ENCODE measurements at places on chromosomes 3 and 15. TPM values are rescaled to one million over a fixed set of nuclear protein-coding genes. Genes with fewer than 3 reads are reported as not detected.

GRCh38 chr15:52496776-52497470, 31.8 kb downstream of the MYO5A start:
- DNase-seq, result no peak

GRCh38 chr3:156418428-156418827, 136.5 kb downstream of the SSR3 start:
- no peak for DNase-seq

DNA sequence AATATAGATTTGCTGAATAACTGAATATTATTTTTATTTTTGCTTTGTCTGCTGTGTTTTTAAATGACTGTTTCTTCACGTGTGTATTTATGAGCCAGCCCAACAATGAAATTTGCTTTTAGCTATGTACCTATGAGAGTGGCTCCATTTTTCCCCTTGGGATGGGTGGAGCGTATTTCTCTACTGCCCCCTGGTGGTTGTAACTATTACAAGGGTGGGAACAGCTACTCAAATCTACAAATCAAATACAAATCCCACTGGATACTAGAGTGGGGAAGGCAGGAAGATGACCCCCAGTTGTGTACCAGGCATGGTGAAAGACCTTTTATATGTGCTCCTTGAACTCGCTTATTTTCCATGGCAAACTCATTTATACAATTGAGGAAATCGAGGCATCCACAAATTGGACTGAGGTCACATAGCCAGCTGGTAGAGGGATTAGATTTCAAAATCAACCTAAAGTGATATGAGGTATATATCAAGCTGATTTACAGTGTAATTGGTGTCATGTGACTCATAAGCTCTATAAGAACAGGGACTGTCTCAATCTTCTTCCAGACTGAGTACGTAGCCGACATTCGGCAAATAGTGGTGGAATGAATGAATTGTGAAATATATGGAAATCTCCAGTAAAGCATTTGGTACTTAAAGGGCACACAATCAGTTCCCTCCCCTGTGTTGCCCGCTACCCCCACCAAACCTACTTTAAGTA, 69.5 kb upstream of the VEPH1 start:
- peak; percentile 4 for DNase-seq

DNA sequence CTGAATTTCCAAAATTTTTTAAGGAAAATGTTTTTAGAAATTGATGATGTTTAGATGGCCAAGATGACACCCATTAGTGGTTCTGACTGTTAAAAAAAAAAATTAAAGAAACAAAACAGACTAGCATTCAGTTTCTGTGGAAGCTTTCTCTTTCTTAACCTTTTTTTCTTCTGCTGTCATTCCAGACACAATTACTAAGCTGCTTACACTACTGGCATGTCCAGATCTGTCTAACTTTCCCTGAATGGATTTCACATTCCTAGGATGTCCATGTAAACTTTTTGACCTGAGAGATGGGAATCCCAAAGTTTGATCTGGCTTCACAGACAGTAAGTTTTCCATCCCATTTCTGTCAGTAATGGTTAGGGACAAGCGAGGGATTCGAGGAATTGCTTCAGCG, 10.3 kb upstream of the MTMR10 start:
- DNase-seq, result no peak

DNA sequence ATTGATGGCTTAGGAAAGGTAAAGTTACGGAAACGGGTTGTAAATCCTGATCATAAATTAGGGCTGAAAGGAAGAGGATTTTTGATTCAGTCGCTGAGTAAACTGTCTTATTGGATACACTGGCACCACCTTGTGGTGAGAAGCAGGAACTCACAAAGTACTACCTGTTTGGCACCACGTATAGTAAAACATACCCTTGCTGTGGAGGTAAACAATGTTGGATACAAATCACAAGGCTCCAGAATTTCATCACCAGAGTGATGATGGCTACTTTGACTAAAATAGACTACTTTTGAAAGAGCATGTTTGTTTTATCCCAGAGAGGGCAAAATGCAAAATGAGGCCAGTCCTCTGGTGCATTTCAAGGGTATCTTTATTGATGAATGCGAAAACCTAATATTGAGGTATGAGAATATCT, 216.9 kb downstream of the IGSF11 start:
- peak; percentile 94 for DNase-seq

HCN4 gene
- total RNA-seq, result 1.2 TPM

DNA sequence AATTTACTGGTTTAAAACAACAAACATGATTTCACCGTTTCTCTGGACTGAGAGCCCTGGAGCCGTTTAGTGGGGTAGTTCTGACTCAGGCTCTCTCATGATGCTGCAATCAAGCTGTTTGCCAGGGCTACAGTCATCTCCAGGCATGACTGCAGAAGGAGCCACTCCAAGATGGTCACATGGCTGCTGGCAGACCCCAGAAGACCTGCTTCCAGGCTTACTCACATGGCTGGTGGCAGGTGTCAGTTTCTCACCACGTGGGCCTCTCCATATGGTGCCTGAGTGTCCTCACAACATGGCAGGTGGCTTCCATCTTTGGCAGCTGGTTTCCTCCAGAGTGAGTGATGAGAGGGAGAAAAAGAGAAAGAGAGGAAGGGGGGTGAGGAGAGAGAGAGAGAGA, 378.3 kb upstream of the RGMA start:
- DNase-seq, result peak; percentile 58

DNA sequence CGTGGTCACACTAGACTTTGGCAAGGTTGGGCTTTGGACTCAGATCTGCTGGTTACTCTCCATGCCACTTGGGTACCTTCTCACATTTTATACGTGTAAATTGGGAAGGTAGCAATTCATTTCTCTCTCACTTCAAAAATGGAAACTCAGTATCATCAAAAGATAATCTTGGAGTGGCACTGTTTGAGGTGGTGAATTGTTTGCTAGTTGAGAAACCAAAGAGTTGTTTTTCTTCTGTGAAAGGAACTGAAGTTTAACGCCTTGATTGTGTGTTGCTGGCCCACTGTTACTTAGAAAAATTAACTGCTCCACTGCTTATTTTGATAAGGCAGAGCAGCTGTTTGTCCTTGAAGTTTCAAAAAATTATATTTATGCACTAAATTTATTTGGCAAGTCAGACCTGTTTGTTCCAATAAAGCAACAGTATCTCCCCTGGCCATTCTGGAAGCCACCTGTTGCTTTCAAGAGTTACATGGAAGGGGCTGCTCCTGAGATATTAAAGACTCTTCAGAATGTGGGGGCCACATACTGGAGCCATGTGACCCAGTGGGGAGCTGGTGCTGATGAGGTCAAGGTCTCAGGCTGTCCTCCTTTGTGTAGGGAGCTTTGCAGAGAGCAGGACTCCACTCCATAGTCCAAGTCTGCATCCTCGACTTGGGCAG, 16.2 kb downstream of the PLCL2 start:
- no peak for DNase-seq

SLC51A gene
- 0.33 TPM for total RNA-seq

- DNase-seq, result no peak
These were observed 16.0 kb downstream of the H1-8 start for GRCh38 chr3:129558772-129559564.

- DNase-seq, result no peak
These were observed 27.4 kb upstream of the SRGAP3 start for GRCh38 chr3:9276761-9277370.

GRCh38 chr3:27025718-27026117, 343.5 kb downstream of the NEK10 start:
- DNase-seq, result no peak

NDN gene
- total RNA-seq, result 140 TPM

- no peak for DNase-seq
These were observed 260.1 kb downstream of the TUSC7 start for GRCh38 chr3:116969646-116970045.

- DNase-seq, result peak; percentile 67
These were observed 340.9 kb upstream of the TBL1XR1 start for GRCh38 chr3:177538048-177538749.

DNA sequence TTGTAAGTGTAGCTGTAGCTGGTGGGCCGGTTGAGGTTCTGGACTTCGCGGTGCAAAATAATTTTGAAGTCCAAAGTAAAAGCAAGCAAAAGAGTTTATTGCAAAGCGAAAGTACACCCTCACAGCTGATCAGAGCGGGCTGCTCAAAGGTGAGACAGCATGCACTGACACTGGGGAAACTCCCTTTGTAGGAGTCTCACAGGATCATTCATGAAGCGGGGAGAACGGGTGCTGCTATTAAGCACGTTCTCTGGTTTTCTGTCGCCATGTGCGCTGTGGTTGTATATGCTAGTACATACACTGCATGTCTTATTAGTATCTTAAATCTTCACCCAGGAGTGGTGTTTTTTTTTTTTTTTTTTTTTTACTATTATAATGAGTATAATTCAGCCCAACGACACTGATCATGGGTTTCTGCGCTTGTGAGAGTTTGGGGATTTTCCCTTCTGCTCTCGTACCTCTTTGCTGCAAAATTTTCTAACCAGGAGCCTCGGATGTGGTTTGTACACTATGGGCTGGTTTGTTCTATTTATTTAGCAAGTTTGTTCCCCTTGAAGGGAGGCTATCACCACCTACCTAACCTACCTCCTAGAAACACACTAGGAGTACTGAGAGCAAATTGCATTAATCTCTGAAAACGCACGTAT, 1.4 kb upstream of the AP4E1 start:
- DNase-seq, result no peak

DNA sequence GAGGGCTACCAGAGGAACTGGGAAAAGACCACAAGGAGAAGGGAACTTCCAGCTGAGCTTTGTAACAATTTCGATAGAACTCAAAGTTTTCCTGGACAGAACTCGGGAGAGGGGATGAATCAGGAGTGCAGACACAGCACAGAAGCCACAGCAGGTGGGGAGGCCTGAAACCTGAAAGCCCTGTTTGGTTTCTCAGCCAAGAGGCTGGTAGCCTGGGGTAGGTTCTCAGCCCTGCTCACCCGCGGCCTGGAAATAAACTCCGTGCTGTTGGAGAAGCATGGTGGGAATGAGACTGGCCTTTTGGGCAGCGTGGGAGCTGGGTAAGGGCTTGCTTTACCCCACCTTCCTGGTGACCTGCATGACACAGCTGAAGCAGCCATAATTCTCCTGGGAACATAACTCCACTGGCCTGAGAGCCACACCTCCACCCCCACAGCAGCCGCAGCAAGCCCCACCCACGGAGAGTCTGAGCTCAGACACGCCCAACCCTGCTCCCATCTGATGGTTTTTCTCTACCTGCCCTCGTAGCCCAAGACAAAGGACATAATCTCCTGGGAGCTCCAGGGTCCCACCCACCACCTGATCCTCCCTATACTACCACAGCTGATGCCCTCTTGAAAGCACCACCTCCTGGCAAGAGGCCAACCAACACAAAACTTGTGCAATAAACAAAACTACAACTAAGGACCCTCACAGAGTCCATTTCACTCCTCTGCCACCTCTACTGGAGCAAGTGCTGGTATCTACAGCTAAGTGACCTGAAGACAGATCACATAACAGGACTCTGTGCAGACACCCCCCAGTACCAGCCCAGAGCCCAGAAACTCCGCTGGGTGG, 52.5 kb upstream of the CHRM5 start:
- no peak for DNase-seq

GRCh38 chr3:131033480-131034080, 6.9 kb downstream of the NEK11 start:
- no peak for DNase-seq

- DNase-seq, result no peak
These were observed 198.3 kb upstream of the STAC start for GRCh38 chr3:36182024-36182423.

FOXB1 gene
- 2.1 TPM for total RNA-seq

DNA sequence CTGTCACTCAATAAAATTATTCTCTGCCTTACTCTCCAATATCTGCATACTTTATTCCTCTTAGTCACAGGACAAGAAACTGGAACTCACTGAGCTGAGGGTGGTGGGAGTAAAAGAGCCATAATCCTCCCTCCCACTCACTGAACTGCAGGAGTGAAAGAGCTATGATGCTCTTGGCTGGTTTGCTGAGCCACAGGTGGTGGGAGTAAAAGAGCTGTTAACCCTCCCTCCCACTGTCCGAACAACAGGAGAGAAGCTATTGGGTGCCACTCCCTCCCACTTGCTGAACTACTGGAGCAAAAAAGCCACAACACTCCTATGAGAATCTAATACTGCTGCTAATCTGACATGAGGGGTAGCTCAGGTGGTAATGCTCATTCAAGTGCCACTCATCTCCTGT, 391.0 kb downstream of the NSUN3 start:
- DNase-seq, result no peak

DNA sequence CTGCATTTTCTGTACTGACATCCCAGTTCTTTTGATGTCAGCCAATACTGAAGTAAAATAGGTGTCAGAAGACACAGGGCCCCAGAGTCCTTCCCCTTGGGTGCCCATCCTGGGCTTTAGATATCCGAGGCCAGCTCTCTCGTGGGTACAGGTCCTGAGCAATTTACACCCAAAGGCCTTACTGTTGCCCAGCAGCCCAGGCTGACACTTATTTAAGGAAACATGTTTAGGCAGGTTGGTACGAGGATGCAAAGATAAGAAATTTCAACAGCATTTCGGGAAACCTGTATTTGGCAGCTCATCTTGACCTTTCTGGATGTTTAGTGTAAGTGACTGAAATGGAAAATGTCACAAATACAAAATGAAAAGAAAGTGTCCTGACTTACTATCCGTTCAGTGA, 130.0 kb upstream of the IL12A start:
- DNase-seq, result no peak

DNA sequence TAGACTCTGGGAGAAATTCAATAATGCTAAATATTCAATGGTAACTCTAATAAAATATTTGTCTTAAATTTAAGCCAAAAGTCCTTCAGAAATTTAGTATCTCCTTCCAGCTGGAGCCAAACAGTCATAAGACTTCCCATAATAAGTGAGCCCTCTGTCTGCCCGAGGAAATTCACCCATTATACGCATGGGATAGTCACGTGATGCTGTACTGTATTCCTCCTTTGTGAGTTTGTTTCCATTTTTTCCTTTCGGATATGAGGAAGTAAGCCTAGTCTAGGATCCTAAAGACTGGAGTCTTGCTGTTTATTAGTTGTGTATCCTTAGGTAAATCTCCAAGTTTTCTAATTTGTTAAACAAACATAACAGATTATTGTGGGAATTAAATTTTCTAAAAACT, 110.4 kb upstream of the PLAAT1 start:
- no peak for DNase-seq

PLA2G4D gene
- total RNA-seq, result 0.10 TPM

- DNase-seq, result no peak
These were observed 979 bp downstream of the CCDC71 start for GRCh38 chr3:49164983-49165720.

GRCh38 chr3:148845756-148846395, 18.3 kb downstream of the CPB1 start:
- DNase-seq, result no peak

DNA sequence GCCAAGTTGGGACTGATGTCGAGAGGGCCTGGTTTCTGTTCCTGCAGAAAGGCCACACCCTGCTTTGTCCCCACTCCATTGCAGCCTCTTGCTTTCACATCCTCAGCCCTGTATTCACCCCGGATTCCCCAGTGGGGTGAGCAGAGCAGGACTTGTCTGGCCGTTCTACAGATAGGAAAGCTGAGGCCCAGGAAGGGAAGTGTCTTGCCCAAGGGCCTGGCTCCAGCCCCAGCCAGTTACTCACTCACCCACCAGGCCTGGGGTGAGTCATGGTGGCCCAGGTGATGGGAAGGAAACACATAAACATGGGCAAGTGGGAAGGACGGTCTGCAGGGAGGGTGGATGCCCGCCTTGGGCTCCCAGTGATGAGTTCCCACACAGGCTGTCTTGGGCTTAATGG, 6.1 kb upstream of the DUSP7 start:
- DNase-seq, result no peak

MTFMT gene
- total RNA-seq, result 19.7 TPM
